ENCODE measurements at places on chromosomes 4 and X. TPM values are rescaled to one million over a fixed set of nuclear protein-coding genes. Genes with fewer than 3 reads are reported as not detected.
A peak's percentile ranks its signal among the peaks of the same experiment; 100 is the strongest.

GRCh38 chr4:137422666-137423065 lies 109.6 kb downstream of the PCDH18 start:
- DNase-seq: no peak

- no peak for DNase-seq
Measured at GRCh38 chr4:100170986-100171385, 19.3 kb downstream of the DDIT4L start.

DNA sequence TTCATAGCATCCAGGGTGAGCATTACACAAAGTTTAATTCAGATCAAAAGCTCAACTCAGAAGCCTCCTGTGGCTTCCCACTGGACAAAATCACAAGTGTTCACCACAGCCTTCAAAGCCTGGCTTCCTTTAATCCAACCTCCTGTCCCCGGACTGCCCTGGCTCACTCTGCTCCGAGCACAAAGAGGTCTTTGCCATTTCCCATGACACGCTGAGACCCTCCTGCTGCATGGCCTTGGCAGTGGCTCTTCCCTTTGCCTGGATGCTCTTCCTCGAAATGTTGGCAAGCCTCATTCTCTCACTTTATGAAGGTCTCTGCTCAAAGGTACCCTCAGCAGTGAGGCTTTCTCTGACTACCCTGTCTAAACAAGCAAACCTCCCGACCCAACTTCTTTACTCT lies 41.0 kb downstream of the LDB2 start:
- DNase-seq: no peak

- no peak for DNase-seq
Measured at GRCh38 chrX:10922159-10922558, 189.0 kb upstream of the HCCS start.

- DNase-seq: no peak
Measured at GRCh38 chrX:43474321-43474720, 181.8 kb upstream of the MAOA start.

The TADA2B gene
- 22.0 TPM for polyA plus RNA-seq

The FAM184B gene
- polyA plus RNA-seq: 7.7 TPM

DNA sequence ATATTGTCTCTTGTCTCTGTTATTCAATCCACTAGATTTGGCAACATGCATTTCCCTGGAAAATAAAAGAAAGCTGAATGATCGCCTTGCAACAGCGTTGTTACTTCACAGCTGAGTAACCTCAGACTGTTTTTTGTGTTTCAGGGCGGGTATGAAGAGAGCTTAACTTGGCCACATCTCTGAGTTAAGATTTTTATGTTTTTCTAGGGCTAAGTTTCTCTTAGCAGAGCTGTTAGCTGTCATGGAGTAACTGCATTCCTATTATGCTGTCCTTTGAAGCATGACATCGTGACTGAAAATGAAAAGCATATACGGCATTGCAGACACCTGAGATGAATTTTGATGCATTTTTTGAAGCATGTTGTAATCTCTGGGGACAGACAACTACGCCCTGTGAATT lies 1798.9 kb downstream of the PCDH7 start:
- DNase-seq: peak; percentile 41

The MID1 gene
- polyA plus RNA-seq: 22.2 TPM

GRCh38 chr4:41427306-41427882 lies 110.6 kb upstream of the LIMCH1 start:
- DNase-seq: no peak

DNA sequence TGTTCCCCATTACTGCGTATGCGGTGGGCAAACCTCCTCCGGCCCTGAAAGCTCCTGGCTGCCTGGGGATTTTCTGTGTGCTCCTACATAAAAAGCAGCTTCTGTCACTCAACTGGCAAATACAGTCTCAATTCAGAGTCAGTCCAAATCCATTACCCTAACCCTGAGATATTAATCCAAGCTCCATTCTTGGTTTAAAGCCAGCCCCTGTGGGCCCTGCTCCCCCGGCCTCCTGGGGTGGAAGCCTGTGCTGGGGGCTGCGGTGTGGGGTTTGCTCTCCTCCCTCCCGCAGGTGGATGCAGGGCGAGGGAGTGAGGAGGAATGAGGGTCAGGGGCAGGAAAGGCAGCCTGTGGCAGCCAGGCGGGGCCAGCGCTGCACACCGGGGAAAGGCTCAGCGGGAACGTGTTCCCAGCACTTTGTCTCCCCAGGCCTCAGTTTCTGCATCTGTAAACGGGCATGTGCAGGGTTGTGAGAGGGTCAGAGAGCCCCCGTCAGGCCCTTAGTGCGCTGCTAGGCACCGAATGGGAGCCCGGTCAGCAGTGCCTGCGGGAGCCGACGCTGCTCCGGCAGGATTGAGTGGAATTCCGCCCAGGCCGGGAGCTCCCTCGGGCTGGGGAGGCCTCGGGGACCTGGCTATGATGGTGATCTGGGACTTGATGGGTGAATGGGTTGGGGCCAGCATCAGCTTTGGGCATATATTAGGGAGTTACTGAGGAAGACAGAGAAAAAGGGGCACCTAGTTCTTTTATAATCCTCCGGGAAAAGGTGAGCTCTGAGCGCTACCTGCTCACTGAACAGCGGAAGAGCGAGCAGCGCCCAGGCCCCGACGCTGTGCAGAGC lies 6.3 kb upstream of the RGS12 start:
- DNase-seq: no peak

DNA sequence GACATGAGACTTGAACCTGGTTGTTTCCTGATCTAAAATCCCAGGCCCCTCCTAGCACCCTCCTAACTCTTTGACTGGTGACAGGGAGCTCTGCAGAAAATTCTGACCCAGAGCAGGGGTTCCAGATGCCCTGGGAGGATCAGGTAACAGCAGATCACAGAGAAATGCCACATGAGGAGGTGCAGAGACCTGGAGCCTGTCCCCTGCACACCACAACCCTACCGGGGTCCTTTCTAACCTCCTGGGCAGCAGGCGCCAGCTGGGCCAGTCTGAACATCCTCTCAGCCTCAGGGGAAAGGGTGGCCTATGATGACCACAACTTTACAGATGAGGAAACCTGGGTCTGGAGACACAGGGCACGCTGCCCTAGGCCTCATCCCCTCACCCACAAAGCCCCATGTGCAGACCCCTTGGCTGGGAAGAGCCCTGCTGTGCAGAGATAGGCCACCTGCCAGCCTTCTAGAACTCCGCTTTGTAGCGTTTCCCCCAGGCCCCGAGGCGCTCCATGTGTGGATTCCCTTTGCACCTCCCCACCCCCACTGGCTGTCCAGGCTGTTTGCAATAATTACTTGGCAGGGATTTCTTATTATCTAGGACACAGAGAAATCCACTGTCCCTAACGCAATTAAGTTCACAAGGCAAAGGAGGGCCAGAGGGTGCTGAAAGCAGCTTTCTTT lies 36.5 kb downstream of the WDR1 start:
- DNase-seq: no peak

DNA sequence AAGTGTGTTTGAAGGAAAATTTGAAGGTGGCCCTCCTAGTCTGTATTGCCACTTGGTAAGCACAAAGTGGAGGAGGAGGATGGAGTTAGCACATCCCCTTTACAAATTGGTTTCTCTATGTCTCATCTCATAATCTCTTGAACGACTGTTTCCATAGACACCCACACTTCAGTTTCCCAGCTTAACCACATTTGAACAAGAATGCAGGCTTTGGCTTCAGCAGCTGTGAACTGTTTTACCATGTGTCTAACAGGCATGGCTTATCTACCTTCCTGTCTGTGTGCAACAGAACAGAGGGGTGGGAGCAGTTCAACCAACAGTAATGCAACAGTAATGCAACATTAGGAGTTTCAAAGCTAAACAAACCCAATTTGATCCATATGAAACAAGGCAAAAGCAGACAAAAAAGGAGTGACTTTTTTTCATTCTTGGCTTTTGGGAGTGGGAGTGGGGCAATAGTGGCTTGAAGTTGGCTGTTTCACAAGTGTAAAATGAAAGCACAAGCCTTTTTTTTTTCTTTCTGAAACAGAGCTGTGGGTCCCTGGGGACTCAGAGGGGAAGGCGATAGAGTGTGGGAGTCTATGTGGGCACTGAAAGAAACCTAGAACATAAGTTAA lies 108.0 kb downstream of the ITM2A start:
- no peak for DNase-seq

The RS1 gene
- polyA plus RNA-seq: not detected

The HUWE1 gene
- 79.0 TPM for polyA plus RNA-seq

GRCh38 chrX:129940721-129941120 lies 34.8 kb downstream of the UTP14A start:
- no peak for DNase-seq

DNA sequence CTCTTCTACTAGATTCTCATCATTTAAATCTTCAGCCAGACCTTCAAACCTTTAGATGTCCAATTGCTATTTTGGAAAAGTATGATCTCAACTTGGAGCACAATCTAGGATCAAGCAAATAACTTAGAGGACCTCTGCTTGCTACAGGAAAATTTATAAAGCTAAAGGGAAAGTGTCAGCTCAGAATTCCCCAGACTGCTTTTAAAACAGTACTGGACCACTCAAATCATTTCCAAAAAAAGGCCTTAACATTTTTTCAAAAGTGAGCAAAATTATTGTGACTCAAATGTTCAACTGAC lies 169.8 kb downstream of the PARM1 start:
- DNase-seq: no peak

The CFAP99 gene
- polyA plus RNA-seq: 0.15 TPM

The HSD17B13 gene
- 0.18 TPM for polyA plus RNA-seq

- peak; percentile 57 for DNase-seq
Measured at GRCh38 chrX:140712413-140713173, 3.0 kb downstream of the LINC00632 start.

GRCh38 chr4:37475087-37475486 lies 211.1 kb downstream of the RELL1 start:
- no peak for DNase-seq

GRCh38 chr4:20151436-20151835 lies 100.3 kb upstream of the SLIT2 start:
- DNase-seq: no peak

DNA sequence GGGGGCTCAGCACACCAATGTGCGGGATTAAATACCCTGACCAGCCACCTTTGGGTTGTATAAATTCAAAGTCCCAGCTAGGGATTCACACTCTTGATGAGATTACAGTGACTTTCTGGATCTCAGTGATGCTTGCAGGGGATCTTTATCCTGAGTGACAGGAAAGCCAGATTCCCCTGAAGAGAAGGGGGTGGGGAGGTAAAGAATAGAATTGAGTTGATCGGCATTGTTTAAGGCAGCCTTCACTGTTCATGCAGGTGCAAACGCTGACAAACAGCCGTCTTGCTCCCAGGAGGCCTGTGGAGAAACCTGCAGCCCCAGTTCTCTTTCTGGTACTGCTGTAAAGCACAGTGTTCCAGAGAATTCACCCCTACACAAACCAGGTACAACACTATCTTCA lies 19.0 kb downstream of the CXXC4 start:
- DNase-seq: no peak

DNA sequence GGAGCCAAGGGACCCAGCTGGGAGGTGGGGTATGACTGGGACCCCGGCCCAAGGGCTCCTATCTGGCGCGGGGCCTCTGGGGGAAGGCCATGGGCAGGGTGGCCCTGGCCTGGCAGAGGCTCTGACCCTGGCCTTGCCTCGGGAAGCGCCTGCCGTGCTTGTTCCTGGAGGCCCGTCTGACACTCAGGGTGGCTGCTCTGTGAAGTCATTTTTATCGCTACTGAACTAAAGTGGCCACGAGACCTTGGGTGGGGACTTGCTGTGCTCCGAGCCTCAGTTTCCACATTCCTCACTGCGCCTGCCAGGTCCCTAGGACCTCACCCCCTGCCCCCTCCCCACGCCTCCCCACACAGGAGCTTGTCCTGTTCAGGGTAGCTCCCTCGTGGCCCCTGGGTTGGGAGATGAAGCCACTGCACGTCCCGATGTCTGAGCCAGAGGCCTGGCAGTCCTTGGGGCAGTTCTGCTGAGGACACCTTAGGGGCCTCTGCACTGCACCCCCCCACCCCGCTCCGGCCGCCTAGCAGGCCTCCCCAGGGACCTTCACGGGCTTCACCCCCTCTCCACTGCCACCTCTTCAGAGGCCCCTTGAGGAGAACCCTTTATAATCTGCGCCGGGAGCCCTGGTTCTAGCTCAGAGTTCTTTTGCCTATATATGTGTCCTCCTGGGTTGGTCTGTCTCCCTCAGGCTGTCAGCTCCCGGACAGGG lies 639 bp upstream of the SORCS2 start:
- no peak for DNase-seq

DNA sequence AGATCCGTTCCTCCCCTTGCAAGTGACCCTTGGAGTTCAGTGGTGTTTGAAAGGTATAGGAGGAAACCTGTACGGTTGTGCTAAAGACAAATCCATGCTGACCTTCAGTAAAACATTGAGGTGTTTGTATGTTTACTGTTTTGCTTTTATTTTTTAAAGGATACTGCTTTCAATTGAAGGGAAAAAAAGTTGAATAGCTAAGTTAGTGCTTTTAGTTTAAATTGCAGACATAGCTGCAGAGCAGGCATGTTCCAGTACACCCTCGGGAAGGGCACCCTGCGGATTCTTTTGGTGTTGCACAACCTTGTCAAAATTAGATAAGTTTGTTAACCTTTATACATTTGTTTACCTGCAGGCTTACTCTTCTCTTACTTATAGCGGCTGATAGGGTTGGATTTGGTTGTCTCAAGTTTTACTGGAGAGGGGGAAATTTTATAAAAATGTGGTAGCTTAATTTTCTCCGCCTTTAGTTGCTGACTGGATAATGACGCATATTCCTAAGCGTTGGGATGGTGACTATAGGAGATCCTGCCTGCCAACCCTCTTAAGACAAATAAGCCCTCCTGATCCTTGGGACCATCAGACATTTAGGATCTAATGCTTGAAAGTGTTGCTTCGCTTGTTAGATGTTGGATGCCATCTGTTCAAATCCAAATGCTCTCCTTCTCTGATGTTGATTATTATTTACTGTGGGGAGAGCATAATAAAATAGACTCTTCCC lies 2.0 kb downstream of the RAPGEF2 start:
- DNase-seq: no peak

GRCh38 chr4:150211799-150212445 lies 133.7 kb downstream of the DCLK2 start:
- DNase-seq: no peak

- DNase-seq: no peak
Measured at GRCh38 chrX:123881330-123881729, 21.5 kb downstream of the XIAP start.

The PPEF1 gene
- polyA plus RNA-seq: 0.61 TPM

DNA sequence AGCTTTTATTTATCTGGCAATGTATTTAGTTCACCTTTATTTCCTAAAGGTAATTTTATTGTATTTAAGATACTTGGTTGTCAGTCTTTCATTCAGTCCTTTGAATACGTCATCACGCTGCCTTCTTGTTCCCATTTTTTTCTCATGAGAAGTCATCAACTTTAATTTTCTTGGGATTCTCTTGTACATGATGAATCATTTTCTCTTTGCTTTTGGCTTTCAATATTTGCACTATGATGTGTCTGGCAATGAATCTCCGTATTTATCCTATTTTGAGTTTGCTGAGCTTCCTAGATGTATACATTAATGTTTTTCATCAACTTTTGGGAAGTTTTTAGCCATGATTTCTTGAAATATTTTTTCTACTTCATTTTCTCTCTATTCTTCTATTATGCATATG lies 28.4 kb downstream of the CLDN2 start:
- no peak for DNase-seq

The ETDB gene
- not detected for polyA plus RNA-seq

The WWC2 gene
- 18.3 TPM for polyA plus RNA-seq

The JADE1 gene
- 29.7 TPM for polyA plus RNA-seq

GRCh38 chrX:119686087-119686691 lies 6.8 kb downstream of the SEPTIN6 start:
- no peak for DNase-seq

The MAOA gene
- 0.52 TPM for polyA plus RNA-seq

The MAGEA3 gene
- not detected for polyA plus RNA-seq

The COX7B2 gene
- polyA plus RNA-seq: not detected

GRCh38 chr4:184647266-184648053 lies 1.8 kb downstream of the CASP3 start:
- no peak for DNase-seq

The BEX2 gene
- 41.2 TPM for polyA plus RNA-seq

The PGAM4 gene
- not detected for polyA plus RNA-seq

The CT47B1 gene
- polyA plus RNA-seq: not detected

The LRIT3 gene
- polyA plus RNA-seq: 0.20 TPM

Measured in forelimb muscle (tissue), 1 donor.